Mesothelial cell of epicardium (in vitro differentiated cells): ENCODE measurements at places on chromosomes 2 and 18.

DNA sequence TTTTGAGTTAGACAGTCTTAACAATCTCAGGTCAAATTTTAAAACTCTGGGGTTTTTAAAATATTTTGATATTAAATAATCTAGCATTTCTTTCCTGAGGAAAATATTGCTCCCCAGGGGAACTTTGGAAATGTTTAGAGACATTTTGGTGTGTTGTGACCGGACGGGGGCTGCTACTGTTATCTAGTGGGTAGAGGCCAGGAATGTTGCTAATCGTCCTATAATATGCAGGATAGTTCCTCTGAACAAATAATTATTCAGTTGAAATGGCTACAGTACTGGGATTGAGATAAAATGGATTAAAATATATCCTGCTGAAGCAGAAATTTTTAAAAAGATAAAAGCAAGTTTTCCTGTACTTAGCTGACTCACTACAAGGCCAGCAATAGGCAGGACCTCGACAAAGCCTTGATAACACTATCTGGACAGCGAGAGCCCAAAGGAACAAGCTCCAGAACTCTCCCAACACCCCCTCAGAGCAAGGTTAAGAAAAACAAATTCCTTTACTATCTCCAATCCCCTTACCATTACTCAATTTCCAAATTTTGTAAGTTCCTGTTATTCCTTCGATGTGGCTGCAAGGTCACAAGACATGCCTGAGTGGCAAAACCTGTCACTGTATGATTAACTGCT lies 1407.4 kb downstream of the SUCLG1 start:
- H3K27ac ChIP-seq: peak overlapping the region; percentile 74
- no peaks in the 10 kb centered on the region for H3K27me3 ChIP-seq

- H3K27me3 ChIP-seq: no peaks in the 10 kb centered on the region
- H3K27ac ChIP-seq: no peak overlapping the region
- no peaks in the 10 kb centered on the region for H3K36me3 ChIP-seq
- H3K4me1 ChIP-seq: peaks cover 4% of the 10 kb centered on the region
- H3K4me3 ChIP-seq: no peak overlapping the region
Observed at GRCh38 chr2:17306706-17307105, 211.5 kb downstream of the RAD51AP2 start.

GRCh38 chr2:42214669-42215068 lies 45.5 kb downstream of the EML4 start:
- H3K4me3 ChIP-seq: no peak overlapping the region
- no peak overlapping the region for H3K27ac ChIP-seq
- H3K36me3 ChIP-seq: peaks cover 8% of the 10 kb centered on the region
- DNase-seq: no peak
- peaks cover 2% of the 10 kb centered on the region for H3K27me3 ChIP-seq
- H3K4me1 ChIP-seq: peaks cover 4% of the 10 kb centered on the region

- H3K4me3 ChIP-seq: no peak overlapping the region
- DNase-seq: no peak
- no peaks in the 10 kb centered on the region for H3K27me3 ChIP-seq
- H3K36me3 ChIP-seq: no peaks in the 10 kb centered on the region
- H3K27ac ChIP-seq: no peak overlapping the region
Observed at GRCh38 chr18:69727912-69728572, 219.6 kb downstream of the CD226 start.

- peaks cover 2% of the 10 kb centered on the region for H3K4me1 ChIP-seq
- H3K4me3 ChIP-seq: no peak overlapping the region
- no peak overlapping the region for H3K27ac ChIP-seq
- no peaks in the 10 kb centered on the region for H3K36me3 ChIP-seq
- H3K27me3 ChIP-seq: no peaks in the 10 kb centered on the region
- no peak for DNase-seq
Observed at GRCh38 chr2:8394569-8395359, 287.1 kb upstream of the ID2 start.

- H3K27me3 ChIP-seq: peaks cover 15% of the 10 kb centered on the region
- H3K4me1 ChIP-seq: no peaks in the 10 kb centered on the region
- H3K4me3 ChIP-seq: no peak overlapping the region
- H3K27ac ChIP-seq: no peak overlapping the region
- DNase-seq: no peak
- no peaks in the 10 kb centered on the region for H3K36me3 ChIP-seq
Observed at GRCh38 chr2:102000813-102001766, 9.3 kb downstream of the IL1R2 start.

GRCh38 chr2:67169417-67170140 lies 227.6 kb upstream of the ETAA1 start:
- peaks cover 15% of the 10 kb centered on the region for H3K4me1 ChIP-seq
- peak overlapping the region; percentile 13 for H3K27ac ChIP-seq
- H3K27me3 ChIP-seq: no peaks in the 10 kb centered on the region
- H3K4me3 ChIP-seq: no peak overlapping the region
- H3K36me3 ChIP-seq: no peaks in the 10 kb centered on the region

DNA sequence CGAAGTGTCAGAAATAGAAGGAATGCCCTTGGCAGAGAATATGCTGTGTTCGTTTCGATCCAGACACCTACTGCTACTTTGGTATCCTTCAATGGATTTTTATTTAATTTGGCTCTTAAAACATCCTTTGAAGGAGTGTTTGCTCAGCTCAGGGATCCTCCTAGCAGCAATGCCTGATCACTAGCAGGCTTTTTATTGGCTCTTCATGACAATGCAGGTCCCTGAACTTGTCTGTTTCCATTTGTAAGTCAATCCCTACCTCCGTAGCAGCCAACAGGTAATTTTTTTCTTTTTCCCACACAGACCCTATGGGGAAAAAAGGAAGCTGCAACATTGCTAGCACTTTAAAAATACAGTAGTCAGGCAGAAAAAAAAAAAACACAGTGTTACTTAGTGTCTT lies 366.2 kb upstream of the LRRTM1 start:
- no peak for DNase-seq
- H3K4me1 ChIP-seq: no peaks in the 10 kb centered on the region
- no peak overlapping the region for H3K27ac ChIP-seq
- H3K36me3 ChIP-seq: no peaks in the 10 kb centered on the region
- no peak overlapping the region for H3K4me3 ChIP-seq

DNA sequence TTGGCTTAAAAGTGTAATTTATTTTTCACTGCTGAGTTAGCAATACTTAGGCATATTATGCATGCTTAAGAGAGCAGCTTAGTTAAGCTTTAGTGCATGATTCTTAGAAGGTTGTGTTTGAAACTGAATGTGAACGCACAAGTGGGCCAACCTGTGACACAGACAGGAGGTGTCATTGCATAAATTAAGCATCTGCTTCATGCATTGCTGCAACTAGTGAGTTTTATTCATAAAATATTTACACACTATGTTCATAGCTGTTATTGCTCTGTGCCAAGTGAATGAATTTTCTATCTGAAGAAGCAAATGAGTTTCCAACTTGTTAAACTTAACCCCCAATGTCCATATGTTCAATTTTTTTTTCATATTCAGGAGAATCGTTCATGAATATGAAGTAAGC lies 806.4 kb downstream of the GALR1 start:
- peaks cover 11% of the 10 kb centered on the region for H3K27me3 ChIP-seq
- H3K27ac ChIP-seq: no peak overlapping the region
- H3K36me3 ChIP-seq: no peaks in the 10 kb centered on the region
- no peaks in the 10 kb centered on the region for H3K4me1 ChIP-seq

- H3K4me1 ChIP-seq: peaks cover 12% of the 10 kb centered on the region
- no peak overlapping the region for H3K27ac ChIP-seq
- no peaks in the 10 kb centered on the region for H3K27me3 ChIP-seq
- no peak for DNase-seq
- H3K4me3 ChIP-seq: no peak overlapping the region
- H3K36me3 ChIP-seq: no peaks in the 10 kb centered on the region
Observed at GRCh38 chr2:226683944-226684562, 115.6 kb downstream of the IRS1 start.

GRCh38 chr2:105410554-105410953 lies 11.7 kb upstream of the FHL2 start:
- H3K4me1 ChIP-seq: peaks cover 5% of the 10 kb centered on the region
- H3K27me3 ChIP-seq: peaks cover 6% of the 10 kb centered on the region
- H3K4me3 ChIP-seq: no peak overlapping the region
- no peaks in the 10 kb centered on the region for H3K36me3 ChIP-seq
- no peak overlapping the region for H3K27ac ChIP-seq

DNA sequence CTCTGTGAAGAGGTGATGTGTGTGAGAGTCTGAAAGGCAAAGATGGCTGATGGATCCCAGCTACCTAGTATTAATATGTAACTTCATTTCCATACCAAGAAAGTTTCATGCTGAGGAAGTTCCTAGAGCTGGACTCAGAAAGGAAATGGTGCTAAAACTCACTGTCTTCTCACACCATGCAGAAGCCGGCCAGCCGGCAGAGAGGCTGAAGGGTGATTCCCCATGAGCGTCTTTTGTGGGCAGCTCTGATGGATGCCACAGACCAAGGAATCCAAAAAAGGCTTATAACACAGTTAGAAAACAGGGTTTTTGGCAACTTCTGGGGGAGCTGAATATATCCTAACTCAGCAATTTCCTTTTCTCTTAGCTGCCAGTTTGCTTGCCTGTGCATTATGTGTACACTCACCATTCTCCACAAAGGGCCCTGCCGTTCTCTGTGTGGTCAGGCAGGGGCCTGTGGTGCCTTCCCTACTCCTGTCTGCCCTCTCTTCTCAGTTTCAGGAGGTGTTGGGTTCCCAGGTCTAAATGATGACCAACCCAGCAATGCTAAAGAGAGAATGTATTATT lies 289.4 kb downstream of the MTX2 start:
- no peak overlapping the region for H3K4me3 ChIP-seq
- no peak for DNase-seq
- peaks cover 52% of the 10 kb centered on the region for H3K27me3 ChIP-seq
- peaks cover 36% of the 10 kb centered on the region for H3K4me1 ChIP-seq

DNA sequence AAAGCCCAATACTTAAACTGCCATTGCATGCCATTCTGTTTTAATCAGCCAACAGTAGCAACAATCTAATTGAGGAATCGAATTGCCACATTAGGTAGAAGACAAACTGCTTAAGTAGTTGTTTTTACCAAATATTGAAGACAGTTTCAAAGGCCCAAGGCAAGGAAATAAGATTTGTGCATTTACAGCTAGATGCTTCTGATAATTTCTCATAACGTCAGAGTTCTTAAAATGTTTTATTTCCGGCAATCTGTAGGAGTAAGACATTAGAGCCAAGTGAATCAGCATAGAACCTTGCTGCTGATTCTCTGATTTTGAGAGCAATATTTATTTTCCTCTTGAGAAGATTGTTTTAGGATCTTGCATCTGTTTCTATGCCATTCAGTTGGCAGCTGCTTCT lies 174.3 kb downstream of the RBM43 start:
- no peaks in the 10 kb centered on the region for H3K36me3 ChIP-seq
- H3K27ac ChIP-seq: no peak overlapping the region
- peaks cover 17% of the 10 kb centered on the region for H3K4me1 ChIP-seq
- DNase-seq: no peak
- H3K4me3 ChIP-seq: no peak overlapping the region

DNA sequence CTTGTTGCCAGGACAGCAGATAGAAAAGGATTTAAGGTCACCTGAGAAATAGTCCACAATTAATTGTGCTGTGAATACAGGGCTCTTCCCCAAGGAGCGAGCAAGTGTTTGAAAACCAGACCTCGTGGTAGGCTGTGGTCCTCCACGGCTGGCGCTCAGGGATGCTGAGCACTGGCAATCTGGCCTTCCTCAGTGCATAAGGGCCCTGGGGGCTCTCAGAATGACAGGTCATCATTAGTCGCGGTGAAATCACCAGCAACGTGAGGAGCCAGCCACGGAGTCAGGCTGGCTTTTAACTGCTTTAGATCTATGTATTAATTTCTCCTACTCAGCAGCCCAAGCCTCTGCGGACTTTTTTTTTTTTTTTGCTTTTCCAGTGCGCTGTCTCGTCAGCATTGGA lies 148.5 kb downstream of the FHOD3 start:
- peak overlapping the region; percentile 34 for H3K27ac ChIP-seq
- no peak for DNase-seq
- no peak overlapping the region for H3K4me3 ChIP-seq
- no peaks in the 10 kb centered on the region for H3K27me3 ChIP-seq
- H3K36me3 ChIP-seq: peaks cover 3% of the 10 kb centered on the region
- H3K4me1 ChIP-seq: peaks cover 55% of the 10 kb centered on the region

DNA sequence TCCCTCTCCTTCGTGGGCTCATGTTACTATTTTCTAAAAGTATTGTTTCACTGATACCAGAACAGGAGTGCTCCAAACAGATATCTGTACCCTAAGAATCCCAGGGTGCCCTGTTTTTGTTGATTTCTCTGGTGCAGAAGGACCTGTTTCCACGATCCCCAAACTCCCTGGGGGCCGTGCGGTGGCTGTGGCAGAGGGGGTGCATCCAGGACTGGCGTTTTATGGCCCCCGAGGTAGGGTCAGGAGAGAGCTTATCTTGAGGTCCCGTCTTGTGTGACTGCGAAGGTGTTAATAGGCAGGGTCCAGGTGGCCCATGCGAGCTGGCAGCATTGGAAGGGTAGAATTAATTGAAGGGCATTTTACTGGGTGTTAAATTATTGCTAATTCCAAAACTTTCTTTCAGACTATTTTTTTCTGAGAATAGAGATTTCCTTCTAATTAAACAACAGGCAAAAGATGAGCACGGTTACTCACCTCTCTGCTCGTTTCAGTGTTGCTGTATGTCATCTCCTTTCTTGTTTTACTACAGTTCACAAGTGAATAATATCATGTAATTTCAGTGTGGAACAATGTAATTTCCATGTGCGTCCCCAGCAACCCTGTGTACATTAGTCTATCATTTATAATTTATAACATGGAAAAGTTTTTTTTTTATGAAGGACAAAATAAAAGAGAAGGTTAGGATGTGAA lies 8.2 kb downstream of the TWIST2 start:
- no peak overlapping the region for H3K4me3 ChIP-seq
- H3K36me3 ChIP-seq: no peaks in the 10 kb centered on the region
- DNase-seq: no peak
- H3K4me1 ChIP-seq: peaks cover 16% of the 10 kb centered on the region
- no peak overlapping the region for H3K27ac ChIP-seq

DNA sequence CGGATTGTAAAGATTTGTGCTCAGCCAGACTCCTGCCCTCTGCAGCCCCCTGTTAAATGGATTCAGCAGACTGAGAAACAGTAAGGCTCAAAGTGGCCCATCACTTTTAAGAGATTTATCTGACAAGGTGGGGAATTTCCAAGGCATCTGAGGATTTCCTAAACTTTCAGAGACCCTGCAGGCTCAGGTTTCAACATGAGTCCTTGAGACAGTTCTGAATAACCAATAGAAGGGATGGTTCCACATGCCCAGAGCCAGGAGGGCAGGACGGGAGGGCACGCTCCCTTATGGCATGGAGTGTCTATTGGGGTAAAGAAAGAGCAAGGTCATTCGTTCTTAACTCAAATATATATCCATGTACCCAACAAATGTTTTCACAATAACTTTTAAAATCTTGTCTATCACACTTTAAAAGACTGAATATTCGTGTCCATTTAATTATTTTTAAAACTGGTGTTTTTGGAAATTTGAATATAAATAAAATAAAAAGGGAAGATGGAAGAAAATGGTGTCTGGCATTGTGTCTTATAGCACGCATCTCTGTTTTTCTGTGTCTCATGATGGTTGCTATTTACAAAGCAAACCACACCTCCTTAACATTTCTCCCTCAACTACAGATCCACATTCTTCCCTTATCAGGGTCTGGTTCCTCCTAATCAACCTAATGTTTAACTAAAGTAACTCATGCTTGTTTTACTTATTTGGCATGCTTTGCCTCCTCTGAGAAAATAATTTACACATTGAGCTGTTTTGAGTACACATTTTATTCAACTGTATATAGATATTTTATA lies 56.0 kb upstream of the DSG1 start:
- H3K36me3 ChIP-seq: no peaks in the 10 kb centered on the region
- no peak for DNase-seq
- H3K27ac ChIP-seq: peak overlapping the region; percentile 98
- H3K4me3 ChIP-seq: no peak overlapping the region
- no peaks in the 10 kb centered on the region for H3K27me3 ChIP-seq

- H3K27ac ChIP-seq: no peak overlapping the region
- DNase-seq: no peak
- H3K4me1 ChIP-seq: peaks cover 5% of the 10 kb centered on the region
- no peaks in the 10 kb centered on the region for H3K36me3 ChIP-seq
Observed at GRCh38 chr18:34938090-34938489, 103.1 kb upstream of the MAPRE2 start.
